ENCODE measurements at places on chromosomes 3 and 15. TPM values are rescaled to one million over a fixed set of nuclear protein-coding genes. Genes with fewer than 3 reads are reported as not detected.

The ASB14 gene
- total RNA-seq: under 0.01 TPM

The KIAA1143 gene
- total RNA-seq: 33.8 TPM

The CHL1 gene
- 1,010 TPM for total RNA-seq

- DNase-seq: no peak
Measured at GRCh38 chr15:65409036-65409631, 13.6 kb downstream of the IGDCC4 start.

DNA sequence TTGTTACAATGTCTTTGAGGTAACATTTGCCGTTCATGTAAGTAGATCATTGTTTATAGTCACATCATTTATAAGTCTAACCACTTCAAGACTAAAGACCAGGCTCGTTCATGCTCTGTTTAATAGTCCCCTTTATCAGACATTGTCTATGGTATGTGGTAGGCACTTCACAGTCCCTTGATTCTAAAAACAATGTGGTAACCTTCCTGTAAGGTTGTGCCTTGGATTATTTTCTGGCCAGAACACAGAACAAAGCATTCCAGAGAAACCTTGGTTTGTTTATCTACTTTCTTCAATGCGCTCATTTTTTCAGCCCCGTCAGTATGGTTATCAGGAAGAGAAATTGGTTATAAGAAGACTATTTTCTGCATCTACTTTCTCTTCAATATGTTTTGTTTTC is 16.3 kb upstream of the ST3GAL6 start:
- DNase-seq: no peak

- no peak for DNase-seq
Measured at GRCh38 chr3:30551266-30551665, 55.1 kb upstream of the TGFBR2 start.

Measured in frontal cortex (tissue), 4 donors.